ENCODE measurements at places on chromosomes 7 and 10.

- no peak for DNase-seq
Measured at GRCh38 chr10:35848412-35848811, 206.3 kb upstream of the FZD8 start.

DNA sequence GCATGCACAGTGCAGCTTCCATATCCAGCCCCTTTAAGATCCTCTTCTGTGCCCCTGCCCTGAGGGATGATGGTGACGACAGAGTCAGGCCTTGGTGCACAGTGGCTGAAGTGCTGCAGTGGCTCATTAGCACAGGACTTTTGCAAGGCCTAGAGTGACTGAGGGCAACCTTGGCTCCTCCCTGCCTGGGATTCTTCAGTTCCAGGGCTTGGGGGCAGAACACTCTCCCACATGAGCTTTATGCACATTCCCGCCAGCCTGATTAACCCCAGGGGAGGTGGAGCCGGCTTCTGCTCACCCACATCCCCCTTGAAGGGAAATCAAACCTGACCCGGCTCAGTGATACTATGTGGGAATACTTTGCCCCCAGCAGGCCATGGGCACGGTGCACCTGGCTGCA is 253.4 kb downstream of the GALNT17 start:
- no peak for DNase-seq

GRCh38 chr10:119362122-119362521 is 154.8 kb downstream of the GRK5 start:
- DNase-seq, result no peak

- DNase-seq, result no peak
Measured at GRCh38 chr7:33596686-33597085, 308.7 kb upstream of the BMPER start.

DNA sequence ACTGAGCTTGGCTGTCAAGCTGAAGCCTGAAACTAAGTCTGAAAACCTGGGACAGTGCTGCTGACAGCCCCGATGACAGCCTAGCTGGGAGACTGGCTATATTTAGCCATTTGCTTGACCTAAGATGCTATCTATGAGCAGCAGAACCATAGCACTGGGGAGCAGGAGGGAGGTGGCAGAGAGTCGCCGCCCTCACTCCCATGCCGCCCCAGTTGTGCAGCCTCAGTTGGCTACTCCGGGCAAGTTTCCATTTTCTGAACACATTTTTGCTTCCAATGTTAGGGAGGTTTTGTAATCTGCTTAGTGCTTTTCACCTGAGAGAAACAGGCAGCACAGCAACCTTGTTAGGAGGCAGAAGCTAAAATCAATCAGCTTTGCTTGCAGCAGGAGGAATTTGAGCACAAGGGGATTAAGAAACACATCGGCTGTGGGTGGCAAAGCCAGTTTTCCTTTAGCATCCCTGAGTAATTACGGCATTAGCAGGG is 20.4 kb upstream of the C10orf71 start:
- DNase-seq, result no peak

GRCh38 chr10:116947841-116948529 is 57.0 kb downstream of the SHTN1 start:
- DNase-seq, result no peak

GRCh38 chr10:49138361-49138891 is 4.6 kb upstream of the FAM170B start:
- DNase-seq, result no peak

GRCh38 chr10:132654708-132655661 is 117.4 kb downstream of the INPP5A start:
- peak; percentile 6 for DNase-seq

DNA sequence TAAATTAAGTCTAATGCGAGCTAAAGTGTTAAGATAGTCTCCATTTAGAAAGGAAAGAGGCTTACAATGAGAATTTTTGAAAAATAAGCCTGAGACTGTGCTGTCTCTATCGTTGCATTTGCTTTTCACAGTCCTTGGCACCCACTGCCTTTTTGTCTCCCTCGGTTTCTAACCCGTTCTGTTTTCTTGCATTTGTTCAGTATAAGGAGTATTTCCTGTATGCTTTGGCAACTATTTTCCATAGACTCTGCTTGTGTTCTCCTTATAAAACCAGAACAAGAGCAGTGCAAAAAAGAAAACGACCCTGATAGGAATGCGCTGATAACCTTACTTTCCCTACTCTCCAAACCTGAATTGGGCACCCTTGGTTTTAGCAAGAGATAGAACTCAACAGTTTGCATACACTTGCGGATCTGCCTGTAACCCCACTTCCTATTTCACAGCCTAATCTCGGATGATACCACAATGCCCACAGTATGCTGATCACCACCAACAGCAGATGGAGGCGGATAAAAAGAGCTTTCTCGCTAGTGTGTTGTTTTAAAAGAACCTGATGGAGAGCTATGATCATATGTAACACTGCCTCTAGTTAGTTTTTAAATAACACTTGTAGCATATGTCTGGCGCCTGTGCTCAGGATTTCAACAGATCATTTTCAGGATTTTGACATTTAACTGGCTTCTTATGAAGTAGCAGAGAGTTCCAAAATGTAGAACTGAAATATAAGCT is 1.6 kb upstream of the ARHGAP12 start:
- DNase-seq, result no peak

GRCh38 chr10:11520892-11521291 is 90.6 kb downstream of the USP6NL start:
- DNase-seq, result no peak

DNA sequence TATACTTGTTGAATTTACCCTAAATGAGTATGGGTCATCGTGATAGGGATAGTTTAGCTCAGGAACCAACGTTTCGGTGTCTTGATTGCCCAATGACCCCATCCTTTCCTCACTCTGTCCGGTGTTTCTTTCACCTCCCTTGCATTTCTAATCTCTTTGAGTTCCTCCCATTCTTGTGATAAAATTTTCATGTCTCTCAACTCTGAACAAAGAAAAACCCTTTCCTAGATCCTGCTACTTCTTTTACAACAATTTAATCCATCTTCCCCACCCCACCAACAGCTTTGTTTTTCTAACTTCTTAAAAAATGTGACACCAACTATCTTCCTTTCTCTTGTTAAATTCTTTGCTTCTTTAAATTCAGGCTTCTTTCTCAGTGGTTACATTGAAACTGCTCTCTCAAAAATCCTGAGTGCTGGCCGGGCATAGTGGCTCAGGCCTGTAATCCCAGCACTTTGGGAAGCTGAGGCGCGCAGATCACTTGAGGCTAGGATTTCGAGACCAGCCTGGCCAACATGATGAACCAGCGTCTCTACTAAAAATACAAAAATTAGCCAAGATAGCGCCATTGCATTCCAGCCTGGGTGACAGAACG is 130.3 kb upstream of the MINDY3 start:
- no peak for DNase-seq

DNA sequence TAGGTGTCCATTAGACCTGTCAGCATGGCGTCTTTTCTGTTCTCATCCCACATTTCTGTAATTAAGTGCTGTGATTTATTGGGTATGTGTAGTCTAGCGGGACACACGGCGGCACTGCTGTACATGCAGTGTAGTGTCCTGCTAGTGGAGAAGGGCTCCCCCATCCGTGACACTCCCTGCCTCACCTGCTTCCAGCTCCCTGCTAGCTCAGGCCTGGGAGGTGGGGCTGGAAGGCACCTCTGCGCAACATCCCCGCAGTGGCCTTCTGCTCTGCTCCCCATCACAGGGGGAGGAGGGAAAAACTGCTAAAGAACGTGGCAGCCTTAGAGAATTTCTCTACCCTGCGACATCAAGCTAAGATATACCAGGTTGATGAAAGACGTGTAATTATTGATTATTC is 19.5 kb downstream of the SEPHS1 start:
- DNase-seq, result no peak

DNA sequence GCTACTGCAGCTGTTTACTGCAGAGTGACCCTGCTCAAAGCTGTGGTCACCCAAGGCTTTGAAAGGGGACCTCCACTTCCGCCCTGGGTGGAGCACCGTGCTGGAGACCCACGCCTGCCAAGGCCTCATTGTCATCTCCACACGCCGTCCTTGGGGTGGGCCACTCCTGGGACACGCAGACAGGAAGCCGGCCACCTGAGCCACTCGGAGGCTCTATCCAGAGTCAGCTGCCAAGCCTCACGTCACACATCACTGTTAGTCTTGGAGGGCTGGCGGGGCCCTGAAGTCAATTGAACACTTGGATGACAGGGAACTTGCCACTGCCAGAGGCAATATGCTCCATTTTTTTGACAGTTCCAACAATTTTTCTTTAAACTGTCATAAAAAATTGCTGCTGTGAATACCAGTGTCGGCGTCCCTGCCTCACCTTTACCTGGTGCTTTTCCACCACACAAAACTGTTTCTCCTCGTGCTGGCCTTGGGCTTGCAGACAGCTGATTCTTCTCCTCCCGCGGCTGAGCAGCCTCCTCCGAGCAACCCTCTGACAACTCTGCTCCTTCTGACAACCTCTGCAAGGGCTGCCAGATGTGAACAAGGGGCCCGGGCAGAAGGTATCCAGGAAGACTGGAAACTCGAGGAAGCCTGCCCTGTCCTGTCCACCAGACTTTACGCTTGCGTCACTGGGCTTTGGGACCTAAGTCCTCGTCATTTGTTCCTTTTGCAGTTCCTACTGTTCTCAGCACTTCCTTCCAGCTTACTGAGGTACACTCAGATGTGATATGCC is 81.9 kb downstream of the EGFR start:
- no peak for DNase-seq

DNA sequence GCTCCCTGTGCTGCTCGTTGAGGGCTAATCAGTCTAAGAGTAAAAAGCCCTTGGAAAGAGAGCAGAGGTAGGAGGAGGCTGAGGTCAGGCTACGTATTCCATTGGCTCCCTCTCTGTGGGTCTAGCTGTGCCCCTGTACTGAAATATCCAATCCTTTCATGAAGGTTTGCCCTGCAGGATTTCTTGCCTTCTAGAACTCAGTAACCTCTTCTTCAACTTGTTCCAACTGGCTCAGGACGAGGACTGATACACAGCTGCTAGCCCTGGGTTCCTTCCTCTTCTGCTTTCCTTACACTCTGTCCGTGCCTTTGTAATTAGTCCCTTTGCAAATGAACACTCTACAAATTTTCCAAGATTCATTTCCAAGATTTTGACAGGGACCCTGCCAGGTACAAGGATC is 560.5 kb downstream of the ACTR3B start:
- no peak for DNase-seq

GRCh38 chr10:5271526-5271925 is 74.9 kb downstream of the AKR1C4 start:
- no peak for DNase-seq

DNA sequence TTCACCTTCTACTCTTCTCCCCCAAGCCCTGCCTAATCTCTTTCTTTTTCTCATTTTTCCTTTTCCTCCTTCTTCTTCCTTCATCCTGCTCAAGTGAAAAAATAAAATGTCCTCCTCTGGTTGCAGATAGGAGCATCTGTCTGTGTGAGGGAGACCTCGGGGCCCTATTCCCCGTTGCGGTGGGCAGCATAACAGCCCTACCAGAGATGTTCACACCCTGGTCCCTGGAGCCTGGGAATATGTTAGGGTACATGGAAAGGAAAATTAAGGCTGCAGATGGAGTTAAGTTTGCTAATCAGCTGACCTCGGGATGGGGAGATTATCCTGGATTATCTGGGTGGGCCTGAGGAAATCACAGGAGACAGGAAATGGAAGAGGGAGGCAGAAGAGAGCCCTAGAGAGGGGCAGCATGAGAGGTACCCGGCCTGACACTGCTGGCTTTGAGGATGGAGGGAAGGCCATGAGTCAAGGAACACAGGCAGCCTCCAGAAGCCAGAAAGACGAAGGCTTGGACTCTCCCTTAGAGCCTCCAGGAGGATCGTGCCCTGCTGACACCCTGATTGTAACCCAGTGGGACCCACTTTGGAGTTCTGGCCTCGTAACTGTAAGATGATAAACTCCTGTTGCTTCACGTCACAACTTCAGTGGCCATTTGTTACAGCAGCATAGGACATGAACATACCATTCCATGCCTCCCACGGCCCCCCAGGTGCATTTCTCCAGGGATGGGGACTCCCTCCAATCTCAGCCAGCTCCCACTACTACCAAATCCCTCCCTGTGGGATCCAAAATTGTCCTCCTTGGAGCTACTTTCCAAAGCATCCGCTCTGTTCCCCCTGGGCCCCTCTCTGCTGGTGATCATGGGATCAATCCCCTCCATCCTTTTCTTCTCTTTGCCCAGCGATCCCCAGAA is 39.0 kb upstream of the ZMIZ1 start:
- no peak for DNase-seq

DNA sequence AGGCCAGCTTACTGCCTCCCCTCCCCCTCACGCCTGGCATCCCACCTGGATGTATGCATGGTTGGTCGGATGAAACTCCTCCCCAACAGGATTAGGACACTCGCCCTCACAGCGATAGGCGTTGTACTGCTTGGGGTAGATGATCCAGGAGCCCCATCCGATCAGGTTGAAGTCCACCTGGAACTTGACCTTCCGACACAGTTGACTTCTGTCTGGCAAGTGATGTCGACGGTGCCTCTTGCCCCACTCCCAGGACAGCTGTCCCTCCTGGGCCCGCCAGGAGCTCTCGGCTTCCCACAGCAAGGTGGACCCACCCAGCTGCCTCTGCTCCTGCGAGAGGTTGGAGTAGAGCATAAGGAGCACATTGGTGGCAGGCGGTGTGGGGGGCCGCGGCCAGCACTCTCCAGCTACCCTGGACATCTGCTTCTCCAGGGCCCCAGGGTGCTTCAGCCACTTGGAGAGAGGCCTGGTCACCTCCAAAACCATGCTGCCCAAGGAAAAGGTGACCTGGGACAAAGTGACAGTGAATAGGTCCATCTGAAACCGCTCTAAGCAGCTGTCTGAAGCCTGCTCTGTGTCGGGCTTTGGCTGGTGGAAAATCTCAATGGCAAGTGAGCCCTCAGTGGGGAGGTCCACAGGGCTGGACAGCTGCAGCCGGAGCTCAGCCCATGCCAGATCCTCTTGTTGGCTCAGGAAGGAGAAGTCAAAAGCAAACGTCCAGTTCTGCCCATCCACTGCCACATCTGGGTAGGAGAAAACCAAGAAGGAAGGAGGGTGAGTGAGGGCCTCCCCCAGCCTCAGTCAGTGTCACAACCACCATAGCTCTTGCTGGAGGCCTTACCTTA is 6.0 kb downstream of the NODAL start:
- DNase-seq, result no peak

GRCh38 chr7:21967598-21968003 is 21.9 kb upstream of the CDCA7L start:
- no peak for DNase-seq

GRCh38 chr10:46250898-46251856 is 35.6 kb upstream of the ANTXRL start:
- no peak for DNase-seq

Data from NCI-H1930 (cell line).